ENCODE measurements at places on chromosomes 5 and 9. TPM values are rescaled to one million over a fixed set of nuclear protein-coding genes. Genes with fewer than 3 reads are reported as not detected.

- peak; percentile 75 for DNase-seq
Measured at GRCh38 chr5:172437445-172438318, 16.6 kb downstream of the SH3PXD2B start.

Gene ADAMTS6
- 0.28 TPM for polyA plus RNA-seq

Gene SHOC1
- polyA plus RNA-seq, result not detected

- DNase-seq, result no peak
Measured at GRCh38 chr5:113357696-113358476, 76.9 kb downstream of the TSSK1B start.

Gene TMEM8B
- polyA plus RNA-seq, result 35.9 TPM

Gene PNPLA7
- polyA plus RNA-seq, result 3.5 TPM

- no peak for DNase-seq
Measured at GRCh38 chr5:27594141-27594540, 555.8 kb upstream of the CDH9 start.

GRCh38 chr9:121774715-121775613, 123.5 kb downstream of the DAB2IP start:
- no peak for DNase-seq

DNA sequence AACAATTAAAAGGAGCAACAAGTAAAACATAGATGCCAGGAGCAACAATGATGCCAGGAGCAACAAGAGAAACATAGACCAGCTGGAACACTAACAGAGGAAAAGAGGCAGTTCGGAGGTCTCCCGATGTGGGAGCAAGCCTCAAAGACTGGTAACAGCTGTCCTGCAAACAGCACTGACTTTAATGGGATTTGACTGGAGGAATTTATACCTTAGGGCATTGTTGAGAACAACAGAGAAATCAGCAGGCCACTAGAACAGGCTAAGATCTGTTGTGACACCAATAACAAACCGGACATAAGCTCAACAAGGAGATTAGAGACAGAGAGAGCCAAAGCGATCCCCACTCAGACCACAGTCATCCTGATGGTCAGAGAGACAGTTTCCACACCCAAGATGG, 11.8 kb upstream of the SYK start:
- DNase-seq, result no peak

Gene DDX46
- 53.9 TPM for polyA plus RNA-seq

DNA sequence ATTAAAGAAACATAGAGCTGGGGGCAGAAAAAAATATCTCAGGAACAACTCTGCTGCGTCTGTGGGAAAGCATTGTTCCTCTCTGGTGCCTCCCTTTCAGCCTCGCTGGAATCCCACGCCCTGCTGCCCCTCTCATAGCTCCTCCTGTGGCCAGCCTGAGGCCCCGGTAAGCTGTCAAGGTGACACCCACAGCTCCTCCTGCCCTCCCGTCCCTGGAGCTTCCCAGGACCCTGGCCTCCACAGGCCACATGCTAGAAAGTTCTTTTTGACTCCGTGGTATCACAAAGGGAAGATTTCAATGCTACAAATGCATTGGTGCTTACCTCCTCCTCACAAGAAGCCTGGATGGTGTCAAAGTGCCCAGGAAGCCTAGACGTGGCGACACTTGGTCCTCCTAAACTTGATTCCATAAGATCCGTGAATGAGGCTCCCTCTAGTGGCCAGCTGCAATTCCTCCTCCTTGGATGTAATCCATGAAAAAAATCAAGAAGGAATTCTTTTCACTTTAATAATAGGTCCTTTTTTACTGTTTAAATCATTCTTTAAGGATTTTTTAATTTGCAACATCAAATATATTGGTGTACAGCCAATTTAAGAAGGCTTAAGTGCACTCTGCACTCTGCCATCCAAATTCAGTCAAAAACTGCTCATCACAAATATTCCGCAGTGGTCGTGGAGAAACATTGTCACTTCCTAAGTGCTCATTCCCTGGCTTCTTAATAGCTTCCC, 104.9 kb downstream of the CFAP90 start:
- DNase-seq, result peak; percentile 67

DNA sequence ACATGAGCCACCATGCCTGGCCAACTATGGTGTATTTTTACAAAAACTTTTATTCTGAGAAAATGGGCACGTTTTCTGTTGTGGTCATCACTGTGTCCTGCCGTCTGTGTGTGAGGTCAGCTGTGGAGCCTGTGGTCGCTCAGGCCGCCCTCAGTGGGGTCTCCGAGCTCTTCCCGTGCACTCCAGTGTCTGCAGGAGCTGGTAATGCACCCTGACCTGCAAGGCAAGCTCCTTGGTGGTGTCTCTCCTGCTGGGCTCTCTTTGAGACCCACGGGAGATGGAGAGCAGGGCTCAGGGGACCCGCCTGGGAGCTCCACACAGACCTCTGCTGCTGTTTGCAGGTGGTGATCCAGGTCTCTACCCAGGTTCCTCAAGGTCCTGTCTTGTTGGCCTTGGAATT, 9.6 kb upstream of the AHRR start:
- no peak for DNase-seq

Gene TMEM171
- polyA plus RNA-seq, result 24.1 TPM

Gene GABRA6
- polyA plus RNA-seq, result not detected

DNA sequence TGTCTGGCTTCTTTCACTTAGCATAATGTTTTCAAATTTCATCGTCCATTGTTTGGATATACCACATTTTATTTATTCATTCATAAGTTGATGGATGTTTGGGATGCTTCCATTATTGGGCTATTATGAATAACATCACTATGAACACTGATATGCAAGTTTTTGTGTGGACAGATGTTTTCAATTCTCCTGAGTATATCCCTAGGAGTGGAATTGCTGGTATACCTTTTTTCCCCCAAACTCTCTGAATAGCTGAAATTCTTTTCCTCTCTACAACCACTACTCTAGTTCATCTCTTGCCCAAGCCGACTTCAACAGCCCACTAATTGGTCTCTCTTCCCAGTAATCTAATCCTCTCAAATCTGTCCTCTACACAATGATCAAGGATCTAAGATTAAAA, 4.7 kb upstream of the ZFR start:
- no peak for DNase-seq

- DNase-seq, result no peak
Measured at GRCh38 chr5:176803068-176803942, 7.1 kb upstream of the UNC5A start.

DNA sequence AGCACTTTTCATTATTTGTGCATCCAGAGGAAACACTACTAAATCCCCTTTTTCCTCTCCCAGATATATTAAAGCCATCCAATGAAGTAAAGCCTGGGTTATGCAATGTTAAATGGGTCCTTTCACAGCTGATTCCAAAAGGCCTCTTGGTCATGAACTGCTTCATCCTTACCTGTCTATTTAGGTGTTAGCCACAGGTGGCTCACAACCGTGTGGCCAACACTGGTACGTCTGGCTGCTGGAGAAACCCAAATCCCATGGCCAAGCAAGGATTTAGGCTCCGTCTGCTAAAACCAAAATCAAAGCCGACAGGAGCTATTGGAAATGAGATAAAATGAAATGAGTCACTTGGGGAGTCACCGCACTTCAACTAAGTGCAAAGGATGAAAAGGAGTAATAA, 193.9 kb downstream of the ADCY2 start:
- DNase-seq, result no peak

Gene UBE2B
- 143 TPM for polyA plus RNA-seq

Gene UBE2QL1
- polyA plus RNA-seq, result 0.27 TPM

Gene TEX48
- not detected for polyA plus RNA-seq

DNA sequence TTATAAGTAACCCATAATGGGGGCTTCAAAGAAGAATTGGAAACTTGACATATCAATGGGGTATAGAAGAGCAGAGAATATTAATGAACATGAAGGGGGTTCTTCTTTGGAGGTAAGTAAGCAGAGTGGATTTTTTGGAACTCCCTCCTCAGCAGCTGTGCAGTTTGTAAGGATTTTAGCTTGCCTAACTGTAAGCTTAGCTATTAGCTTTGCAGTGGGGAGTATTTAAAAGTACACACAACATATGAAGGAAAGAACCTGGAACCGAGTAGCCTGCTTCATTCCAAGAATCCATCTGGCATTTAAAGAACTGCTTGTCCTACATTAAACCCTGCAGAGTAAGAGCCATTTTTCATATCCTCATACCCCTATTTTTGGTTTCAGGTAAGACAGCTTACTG, 2.2 kb upstream of the PBX3 start:
- DNase-seq, result no peak

- DNase-seq, result no peak
Measured at GRCh38 chr9:112193572-112194288, 18.6 kb upstream of the SUSD1 start.

- no peak for DNase-seq
Measured at GRCh38 chr5:128885649-128886255, 79.5 kb upstream of the SLC27A6 start.
